ENCODE measurements at places on chromosomes 1 and 21. TPM values are rescaled to one million over a fixed set of nuclear protein-coding genes. Genes with fewer than 3 reads are reported as not detected.
A peak's percentile ranks its signal among the peaks of the same experiment; 100 is the strongest.

SPATA17 gene
- 1.00 TPM for total RNA-seq

LDLRAD1 gene
- total RNA-seq, result 1.7 TPM

KIF14 gene
- 2.2 TPM for total RNA-seq

MKNK1 gene
- 21.6 TPM for total RNA-seq

FCRL3 gene
- not detected for total RNA-seq

GJA8 gene
- not detected for total RNA-seq

KLHDC9 gene
- 1.4 TPM for total RNA-seq

GRCh38 chr21:44804762-44805161 lies 3.1 kb upstream of the UBE2G2 start:
- no peak for DNase-seq
- H3K27ac ChIP-seq, result no peak overlapping the region
- H3K4me1 ChIP-seq, result peaks cover 19% of the 10 kb centered on the region

DNA sequence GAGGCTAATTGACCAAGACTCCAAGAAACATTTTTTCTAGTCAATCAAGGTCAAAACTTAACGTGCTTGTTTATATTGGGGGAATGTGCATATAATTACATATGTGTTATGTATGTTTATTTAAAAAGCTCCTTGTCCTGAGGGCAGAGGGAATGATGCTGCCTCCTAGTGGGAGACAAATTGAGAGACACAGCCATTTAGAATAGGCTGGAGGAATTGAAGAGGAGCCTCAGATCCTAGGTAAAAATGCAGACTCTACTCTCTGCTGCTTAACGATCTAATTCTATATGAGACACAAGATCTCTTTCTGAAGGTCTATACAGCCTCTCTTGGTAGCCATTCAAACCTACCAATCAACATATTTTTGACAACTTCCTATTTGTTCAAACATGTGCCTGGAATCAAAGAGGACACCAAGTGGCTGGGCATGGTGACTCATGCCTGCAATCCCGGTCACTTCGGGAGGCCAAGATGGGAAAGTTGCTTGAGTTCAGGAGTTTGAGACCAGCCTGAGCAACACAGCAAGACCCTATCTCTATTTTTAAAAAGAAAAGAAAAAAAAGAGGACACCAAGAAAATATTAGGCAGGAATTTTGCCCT lies 136.6 kb upstream of the ZNF648 start:
- peaks cover 27% of the 10 kb centered on the region for H3K4me1 ChIP-seq
- no peak overlapping the region for H3K4me3 ChIP-seq
- H3K27me3 ChIP-seq, result no peaks in the 10 kb centered on the region
- no peak overlapping the region for H3K27ac ChIP-seq
- DNase-seq, result no peak

- H3K4me3 ChIP-seq, result no peak overlapping the region
- no peaks in the 10 kb centered on the region for H3K36me3 ChIP-seq
- H3K4me1 ChIP-seq, result no peaks in the 10 kb centered on the region
- peak; percentile 70 for DNase-seq
Measured at GRCh38 chr1:171801487-171801891, 20.0 kb downstream of the METTL13 start.

DNA sequence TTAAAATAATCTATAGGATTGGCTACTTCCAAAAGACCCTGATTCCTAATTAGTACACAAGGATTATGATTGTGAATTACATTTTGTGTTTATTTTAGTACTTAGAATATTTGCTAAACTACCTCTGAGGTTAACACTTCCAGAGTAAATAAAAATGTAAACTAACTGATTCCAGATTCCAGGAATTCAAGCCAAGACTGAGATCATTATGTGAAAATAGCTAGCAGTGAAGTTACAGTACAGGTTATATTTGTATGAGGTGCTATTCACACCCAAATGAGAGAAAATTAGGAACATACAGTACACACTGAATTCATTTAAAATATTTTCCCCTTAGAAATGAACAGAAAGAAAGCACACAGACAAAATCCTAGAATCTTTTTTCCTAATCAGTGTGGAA lies 28.8 kb downstream of the TTLL7 start:
- no peak for DNase-seq
- no peak overlapping the region for H3K27ac ChIP-seq
- H3K27me3 ChIP-seq, result no peaks in the 10 kb centered on the region
- no peaks in the 10 kb centered on the region for H3K4me1 ChIP-seq
- no peak overlapping the region for H3K4me3 ChIP-seq
- no peaks in the 10 kb centered on the region for H3K36me3 ChIP-seq

DNA sequence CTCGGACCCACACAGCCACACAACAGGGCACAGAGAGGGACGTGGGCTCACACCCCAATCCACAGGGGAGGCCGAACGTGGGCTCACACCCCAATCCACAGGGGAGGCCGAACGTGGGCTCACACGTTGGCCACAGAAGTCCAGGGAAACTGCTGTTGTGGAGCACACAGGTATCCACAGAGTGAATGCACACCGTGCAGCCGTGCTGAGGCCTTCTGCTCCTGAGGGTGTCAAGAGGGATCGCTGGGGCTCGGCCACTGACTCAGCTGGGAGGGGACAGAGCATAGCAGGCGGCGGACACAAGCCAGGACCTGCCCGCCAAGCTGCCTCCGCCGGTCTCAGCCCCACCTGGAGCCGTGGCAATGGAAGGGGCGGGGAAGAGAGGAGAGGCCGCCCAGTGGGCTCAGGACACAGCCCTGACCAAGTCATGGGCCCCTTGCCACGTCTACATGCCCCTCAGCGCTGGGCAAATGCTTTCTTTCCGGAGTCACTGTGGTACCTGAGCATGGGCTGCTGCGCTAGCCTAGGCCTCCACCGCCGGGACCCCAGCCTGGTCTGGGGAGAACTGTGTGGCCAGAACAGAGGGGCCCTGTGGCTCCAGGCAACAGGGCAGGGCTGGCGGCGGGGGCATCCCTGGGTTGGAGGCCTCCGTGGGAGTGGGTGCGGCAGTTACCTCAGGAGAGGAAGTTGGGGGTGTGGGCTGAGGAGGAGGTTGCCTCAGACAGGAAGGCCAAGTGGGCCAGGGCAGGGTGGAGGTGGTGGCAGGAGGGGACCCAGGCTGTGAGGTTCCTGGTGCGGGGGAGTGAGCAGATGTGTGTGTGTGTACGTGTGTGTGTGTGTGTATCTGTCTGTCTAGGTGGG lies 1.2 kb downstream of the SYTL1 start:
- peak overlapping the region; percentile 72 for H3K27ac ChIP-seq
- H3K4me3 ChIP-seq, result no peak overlapping the region
- H3K4me1 ChIP-seq, result peaks cover 16% of the 10 kb centered on the region
- H3K27me3 ChIP-seq, result no peaks in the 10 kb centered on the region
- H3K36me3 ChIP-seq, result no peaks in the 10 kb centered on the region

DNA sequence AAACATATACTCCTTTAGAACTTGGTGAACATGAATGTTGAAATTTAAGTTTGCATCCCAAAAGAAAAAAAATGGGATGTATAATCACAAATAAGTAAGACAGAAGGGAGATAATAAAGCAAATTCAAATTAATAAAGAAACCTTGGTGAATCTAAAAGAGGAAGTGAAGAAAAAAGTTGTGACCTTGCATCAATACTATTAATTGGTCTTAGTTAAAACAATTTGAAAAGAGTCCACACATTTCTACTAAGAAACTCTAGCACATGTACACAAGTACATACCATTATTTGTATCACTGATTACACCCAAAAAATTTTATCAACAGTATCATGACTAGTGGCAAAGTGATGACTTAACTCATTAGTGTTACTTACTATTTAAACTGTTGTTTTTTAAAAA lies 80.4 kb upstream of the SCYL3 start:
- no peak overlapping the region for H3K4me3 ChIP-seq
- no peaks in the 10 kb centered on the region for H3K27me3 ChIP-seq

Data from hepatocyte (in vitro differentiated cells).